ENCODE measurements at places on chromosomes 1 and 21. TPM values are rescaled to one million over a fixed set of nuclear protein-coding genes. Genes with fewer than 3 reads are reported as not detected.

SLAMF9 gene
- not detected for polyA plus RNA-seq

OR6K3 gene
- polyA plus RNA-seq = not detected

CYP4B1 gene
- not detected for polyA plus RNA-seq

RHD gene
- polyA plus RNA-seq = 0.28 TPM

SPATA46 gene
- not detected for polyA plus RNA-seq

TINAGL1 gene
- polyA plus RNA-seq = not detected

OLFML3 gene
- not detected for polyA plus RNA-seq

TPRG1L gene
- polyA plus RNA-seq = 47.9 TPM

OR2T2 gene
- 0.44 TPM for polyA plus RNA-seq

YBEY gene
- polyA plus RNA-seq = 20.1 TPM
